RPMI7951 (cell line): ENCODE measurements at places on chromosomes 7 and 10.
A peak's percentile ranks its signal among the peaks of the same experiment; 100 is the strongest.

- no peak for DNase-seq
Measured at GRCh38 chr7:122919643-122920181, 33.5 kb upstream of the CADPS2 start.

DNA sequence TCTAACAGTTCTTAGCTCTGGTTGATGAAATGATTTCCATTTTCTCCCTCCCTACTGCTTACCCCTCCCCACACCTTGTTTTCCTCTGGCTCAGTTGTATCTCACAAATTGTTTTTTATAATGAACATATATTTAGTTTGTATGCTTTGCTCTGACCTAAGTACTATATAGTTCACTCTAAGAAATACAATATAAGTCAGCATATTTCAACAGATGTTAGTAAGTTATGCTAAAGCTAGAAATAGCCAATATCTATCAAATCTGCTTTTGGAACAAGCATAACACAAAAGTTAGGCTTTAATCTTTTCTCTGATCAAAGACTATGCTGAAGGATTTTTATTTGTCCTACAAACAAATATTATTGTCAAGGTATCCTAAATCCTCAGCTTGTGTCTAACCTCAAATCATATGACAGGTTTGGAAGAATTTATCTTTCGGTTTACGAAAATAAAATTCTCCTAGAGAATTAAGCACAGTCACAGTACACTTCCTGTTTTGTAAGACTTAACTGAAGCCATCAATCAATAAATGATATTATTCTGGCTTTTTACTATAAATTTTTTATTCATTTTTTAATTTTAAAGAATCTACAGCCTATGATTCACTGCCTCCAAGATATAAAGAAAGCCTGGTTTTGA lies 67.0 kb downstream of the IMMP2L start:
- no peak for DNase-seq

DNA sequence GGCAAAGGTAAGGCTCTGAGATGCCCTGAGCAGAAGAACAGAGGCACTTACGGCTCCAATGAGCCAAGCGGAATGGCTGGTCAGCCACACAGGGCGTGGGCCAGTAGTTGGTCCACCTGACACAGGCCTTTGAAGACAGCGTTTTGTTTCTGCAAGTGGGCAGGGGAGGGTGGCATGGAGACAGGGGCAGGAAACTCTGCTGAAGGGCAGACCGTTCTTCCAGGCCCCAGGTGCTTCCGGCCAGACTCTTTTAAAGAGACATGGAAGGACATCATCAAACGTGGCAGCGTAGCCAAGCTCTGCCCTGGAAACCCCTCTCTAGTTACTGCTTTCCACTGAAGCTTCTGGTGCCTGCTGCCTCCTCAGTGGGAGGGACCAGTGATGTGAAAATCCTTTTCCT lies 77.5 kb upstream of the KMT2E start:
- no peak for DNase-seq

DNA sequence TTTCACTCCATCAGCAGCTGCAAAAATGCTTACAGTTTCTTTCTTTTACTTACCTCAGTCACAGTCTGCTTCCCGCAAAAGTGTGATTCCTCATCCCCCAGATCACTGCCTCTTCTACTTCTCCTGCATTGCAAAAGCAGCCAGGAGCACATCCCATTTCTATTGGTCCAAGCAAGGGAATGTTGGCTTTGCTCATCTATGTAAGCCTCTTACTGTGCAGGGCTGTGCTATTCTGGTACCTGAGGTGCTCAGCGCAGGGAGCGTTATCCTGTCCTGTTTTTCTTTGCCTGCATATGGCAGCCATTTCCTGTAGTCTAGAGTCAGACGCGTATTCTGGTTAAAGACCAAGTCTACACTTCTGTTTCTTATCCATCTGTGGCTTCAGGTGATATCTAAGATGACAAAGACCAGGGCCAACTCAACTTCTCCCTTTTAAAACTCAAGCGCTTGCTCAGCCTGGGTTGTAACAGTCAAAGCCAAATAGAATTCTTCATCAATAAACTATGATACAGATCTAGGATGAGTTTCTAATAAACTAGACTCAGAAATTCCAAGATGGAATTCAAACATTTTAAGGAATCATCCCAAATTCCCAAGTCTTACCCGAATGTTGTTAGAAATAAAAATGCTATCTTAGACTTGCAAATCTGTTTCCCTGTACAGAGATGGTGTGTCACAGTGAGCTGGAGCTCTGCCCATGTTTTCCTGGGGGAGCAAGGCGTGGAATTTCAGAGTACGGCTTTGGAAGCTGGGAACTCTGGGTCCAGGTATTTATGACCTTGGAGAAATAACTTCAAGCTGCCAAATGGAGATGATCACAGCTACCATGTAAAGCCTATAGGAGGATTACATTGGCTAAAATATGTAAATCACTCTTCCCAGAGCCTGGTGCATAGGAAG lies 6.1 kb upstream of the RBM17 start:
- no peak for DNase-seq

DNA sequence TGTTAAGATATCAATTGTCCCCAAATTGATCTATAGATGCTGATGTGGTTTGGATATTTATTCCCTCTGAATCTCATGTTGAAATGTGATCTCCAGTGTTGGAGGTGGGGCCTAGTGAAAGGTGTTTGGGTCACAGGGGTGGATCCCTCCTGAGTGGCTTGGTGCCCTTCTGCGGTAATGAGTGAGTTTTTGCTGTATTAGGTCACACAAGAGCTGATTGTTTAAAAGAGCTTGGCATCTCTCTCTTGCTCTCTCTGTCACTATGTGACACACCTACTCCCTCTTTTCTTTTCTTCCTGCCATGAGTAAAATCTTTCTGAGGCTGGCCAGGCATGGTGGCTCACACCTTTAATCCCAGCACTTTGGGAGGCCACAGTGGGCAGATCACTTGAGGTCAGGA lies 98.2 kb upstream of the KAT6B start:
- DNase-seq = no peak

DNA sequence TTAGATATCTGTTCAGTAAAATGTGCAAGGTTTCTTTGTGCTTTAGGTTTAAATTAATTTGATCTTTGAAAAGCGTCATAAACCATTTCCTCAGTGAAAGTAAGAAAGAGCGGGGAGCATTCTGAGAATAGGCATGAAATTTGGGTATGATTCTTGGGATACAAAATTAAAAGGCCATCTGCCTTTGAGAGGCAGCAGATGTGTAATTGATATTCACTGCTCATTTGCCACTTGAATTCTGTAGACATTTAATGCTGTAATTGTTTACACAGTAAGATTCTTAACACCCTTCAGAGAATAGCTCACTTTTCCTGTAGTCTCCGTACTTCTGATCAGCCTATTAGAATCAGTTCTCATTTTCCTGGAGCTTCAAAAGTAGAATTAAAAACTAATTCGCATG lies 18.7 kb downstream of the FRMD4A start:
- DNase-seq = no peak

GRCh38 chr10:58807629-58808022 lies 295.0 kb downstream of the BICC1 start:
- DNase-seq = peak; percentile 47

DNA sequence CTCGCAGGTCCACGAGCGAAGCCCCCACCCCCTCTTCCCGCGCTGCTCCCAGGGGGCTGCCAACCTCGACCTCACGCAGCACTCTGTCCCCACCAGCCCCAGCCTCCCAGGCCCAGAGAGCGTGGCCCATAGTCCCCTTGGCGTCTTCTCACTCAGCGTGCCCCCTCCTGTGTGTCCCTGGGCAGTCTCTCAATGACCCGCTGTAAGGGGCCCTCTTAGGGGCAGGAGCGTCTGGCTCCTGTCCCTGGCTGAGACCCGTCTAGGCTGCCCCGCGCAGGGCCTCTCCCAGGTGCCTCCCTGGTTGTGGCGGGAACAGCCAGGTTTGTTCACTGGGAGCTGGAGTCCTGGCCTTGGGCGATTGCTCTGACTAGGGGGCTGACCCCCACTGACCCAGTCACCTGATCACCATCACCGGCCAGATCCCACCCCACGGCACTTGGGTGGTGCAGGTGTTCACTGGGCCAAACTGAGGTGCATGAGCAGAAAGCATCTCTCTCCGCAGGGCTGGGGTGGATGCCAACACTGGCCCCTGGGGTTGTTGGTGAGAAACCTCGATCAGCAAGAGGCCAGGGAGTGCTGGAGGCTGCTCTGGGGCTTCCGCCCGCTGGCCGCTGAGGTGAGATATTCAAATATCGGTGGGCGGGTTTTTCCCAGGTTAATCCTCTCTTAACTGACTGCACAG lies 12.6 kb upstream of the WDFY4 start:
- no peak for DNase-seq

DNA sequence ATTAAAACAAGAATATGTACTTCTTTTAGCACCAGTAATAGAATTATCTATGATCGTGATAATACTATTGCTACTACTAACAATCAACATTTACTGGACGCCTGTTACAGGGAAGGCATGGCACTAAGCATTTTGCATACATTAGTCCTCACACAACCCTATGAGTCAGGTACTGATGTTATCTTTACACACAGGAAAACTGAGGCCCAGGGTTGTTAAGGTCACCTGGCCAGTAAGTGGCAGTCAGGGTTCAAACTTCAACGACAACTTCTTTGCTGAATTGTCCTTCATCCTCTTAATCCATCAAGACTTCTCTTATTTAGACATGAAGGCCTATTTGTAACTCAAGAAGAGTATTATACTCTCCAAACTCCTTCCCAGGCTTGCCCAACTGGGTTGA lies 41.9 kb upstream of the ACSL5 start:
- DNase-seq = no peak

GRCh38 chr10:72242675-72243074 lies 26.6 kb upstream of the ASCC1 start:
- DNase-seq = peak; percentile 85

DNA sequence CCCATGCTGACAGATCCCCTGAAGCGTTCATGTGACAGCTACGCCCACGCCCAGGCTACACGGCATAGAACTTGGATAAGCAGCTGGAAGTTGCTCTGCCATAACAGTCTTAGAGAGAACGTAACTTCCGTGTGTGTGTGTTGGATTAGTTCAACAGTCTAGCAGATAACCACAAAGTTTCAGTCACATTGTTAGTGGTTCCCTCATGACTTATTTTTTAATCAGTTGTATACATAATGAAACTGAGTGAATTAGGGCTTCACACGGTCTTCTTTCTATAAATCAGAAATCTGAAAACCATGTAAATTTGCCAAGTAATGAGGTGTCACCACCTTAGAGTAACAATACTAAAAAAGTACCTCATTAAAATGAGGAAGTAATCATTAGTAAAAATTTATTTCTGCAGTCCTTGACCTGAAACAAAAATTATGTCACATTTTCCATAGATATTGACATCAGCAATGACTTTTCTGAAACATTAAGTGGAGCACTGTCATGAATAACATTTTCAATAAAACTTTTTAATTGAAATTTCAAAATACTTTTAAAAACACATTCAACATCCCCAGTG lies 21.7 kb upstream of the MACC1 start:
- DNase-seq = peak; percentile 77

GRCh38 chr7:151923097-151923876 lies 33.0 kb upstream of the GALNTL5 start:
- no peak for DNase-seq

- DNase-seq = no peak
Measured at GRCh38 chr10:79930751-79931150, 18.2 kb downstream of the SFTPD start.

GRCh38 chr10:24643679-24644209 lies 79.9 kb downstream of the ARHGAP21 start:
- DNase-seq = no peak

- peak; percentile 80 for DNase-seq
Measured at GRCh38 chr10:132096223-132096622, 30.5 kb downstream of the JAKMIP3 start.

DNA sequence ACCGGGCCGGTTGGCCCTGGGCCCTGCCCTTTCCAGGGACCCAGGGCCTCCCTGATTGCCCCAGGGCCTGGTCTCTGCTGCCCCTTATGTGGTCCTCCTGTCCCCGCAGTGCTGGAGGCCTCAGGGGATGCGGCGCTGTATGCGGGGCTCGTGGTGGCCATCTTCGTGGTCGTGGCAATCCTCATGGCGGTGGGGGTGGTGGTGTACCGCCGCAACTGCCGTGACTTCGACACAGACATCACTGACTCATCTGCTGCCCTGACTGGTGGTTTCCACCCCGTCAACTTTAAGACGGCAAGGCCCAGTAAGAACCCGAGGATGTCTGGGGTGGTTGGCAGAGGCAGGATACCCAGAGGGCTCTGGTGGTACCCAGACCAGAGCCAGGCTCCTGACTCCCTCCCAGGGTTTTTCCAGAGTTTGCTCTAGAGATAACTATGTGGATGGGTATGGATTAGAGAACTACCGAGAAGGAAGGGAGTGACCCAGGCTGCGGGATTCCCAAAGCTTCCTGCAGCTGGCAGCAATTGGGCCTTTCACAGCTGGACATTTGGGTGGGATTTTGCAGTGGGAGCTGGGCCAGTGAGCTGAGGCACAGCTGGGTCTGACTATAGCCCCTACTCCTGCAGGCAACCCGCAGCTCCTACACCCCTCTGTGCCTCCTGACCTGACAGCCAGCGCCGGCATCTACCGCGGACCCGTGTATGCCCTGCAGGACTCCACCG lies 28.1 kb upstream of the SLC29A3 start:
- DNase-seq = peak; percentile 88

- no peak for DNase-seq
Measured at GRCh38 chr10:50503661-50504320, 120.0 kb downstream of the SGMS1 start.
